Globus pallidus (tissue), 1 donor: ENCODE measurements at places on chromosomes 3 and 15.

DNA sequence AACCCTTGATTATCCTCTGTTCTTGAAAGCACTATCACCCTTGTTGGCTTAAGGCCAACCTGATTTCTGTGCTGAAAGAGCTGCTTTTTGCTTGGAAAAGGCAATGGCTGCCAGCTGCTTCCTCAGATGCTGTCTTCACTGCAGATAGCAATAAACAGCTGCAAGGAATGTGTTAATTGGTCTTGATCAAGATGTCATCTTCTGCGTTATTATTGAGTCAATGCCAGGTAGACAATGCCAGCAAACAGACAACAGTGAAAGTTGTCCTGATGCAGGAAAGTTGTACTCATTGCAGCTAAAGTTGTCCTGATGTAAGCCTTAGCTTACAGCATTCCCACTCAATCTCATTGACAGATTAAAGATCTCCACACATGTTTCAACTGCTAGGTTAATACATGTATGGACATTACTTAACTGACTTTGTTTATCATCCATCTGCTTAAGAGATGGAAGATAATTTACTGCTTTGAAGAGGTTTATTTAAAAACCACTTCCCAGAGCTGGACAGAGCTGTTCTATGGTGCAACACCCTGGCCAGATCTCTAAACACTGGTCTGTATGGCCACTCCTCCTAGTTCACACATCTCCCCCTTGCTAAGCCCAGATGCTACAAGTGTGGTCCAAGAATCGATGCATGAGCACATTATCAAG is 251.0 kb upstream of the MCTP2 start:
- no peak for DNase-seq

- no peak for DNase-seq
These were observed 226.0 kb downstream of the SNRPN start for GRCh38 chr15:25180606-25181292.

- DNase-seq, result no peak
These were observed 476.3 kb downstream of the AGBL1 start for GRCh38 chr15:86555939-86556338.

- no peak for DNase-seq
These were observed 42.2 kb downstream of the CMSS1 start for GRCh38 chr3:99859825-99860224.

- no peak for DNase-seq
These were observed 31.4 kb downstream of the COL6A6 start for GRCh38 chr3:130548356-130548755.

- DNase-seq, result no peak
These were observed 50.0 kb upstream of the NPHP3 start for GRCh38 chr3:132772252-132772651.

GRCh38 chr3:141449424-141449823 is 37.4 kb upstream of the RASA2 start:
- DNase-seq, result no peak
